ENCODE measurements at places on chromosomes 2 and 18.

- DNase-seq: no peak
These were observed 582 bp downstream of the RIOK3 start for GRCh38 chr18:23453680-23454058.

DNA sequence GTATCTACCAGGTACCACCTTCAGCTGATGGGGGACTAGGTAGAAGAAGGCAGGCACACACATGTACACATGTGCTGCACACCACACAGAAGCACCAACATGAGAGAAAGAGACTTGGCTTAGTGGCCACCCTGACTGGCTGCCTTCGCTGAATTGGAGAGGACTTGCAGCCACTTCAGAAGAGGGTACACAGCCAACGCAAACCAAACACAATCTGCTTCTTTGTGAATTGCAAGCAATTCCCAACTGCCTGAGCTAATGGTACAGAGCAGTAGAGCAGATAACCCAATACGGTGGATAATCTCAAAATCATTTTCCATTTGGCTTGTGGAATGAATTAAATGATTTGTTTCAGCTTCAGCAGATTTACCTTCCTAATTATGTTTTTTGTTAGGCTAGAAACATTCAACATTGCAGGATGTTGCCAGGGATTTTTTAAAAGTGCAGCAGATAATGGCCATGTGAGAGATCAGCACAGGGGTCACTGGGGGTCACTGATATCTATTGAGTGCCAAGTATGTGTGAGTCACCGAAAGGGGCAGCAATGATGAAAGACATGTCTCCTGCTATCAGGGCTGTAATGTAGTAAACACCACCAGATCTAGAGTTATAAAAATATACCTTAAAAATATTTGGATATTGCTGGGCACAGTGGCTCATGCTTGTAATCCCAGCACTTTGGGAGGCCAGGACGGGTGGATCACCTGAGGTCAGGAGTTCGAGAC is 652.6 kb downstream of the BCL11A start:
- DNase-seq: no peak

DNA sequence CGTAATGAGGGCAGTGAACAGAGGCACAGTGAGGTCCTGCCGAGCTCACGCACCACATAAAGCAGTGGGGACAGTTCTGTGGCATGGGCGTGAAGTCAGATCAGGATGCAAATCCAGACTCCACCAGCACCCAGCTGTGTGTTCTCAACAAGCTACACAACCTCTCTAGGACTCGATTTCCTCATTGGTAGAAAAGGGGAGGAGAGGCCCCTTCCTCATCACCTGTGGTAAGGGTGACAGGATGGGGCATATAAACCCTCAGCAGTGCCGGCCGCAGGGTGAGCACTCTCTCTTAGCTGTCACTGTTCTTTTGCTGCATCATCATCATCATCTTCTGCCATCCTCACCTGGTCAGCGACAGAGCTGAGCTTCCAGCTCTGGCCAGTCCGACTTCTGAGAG is 54.8 kb downstream of the C2orf76 start:
- no peak for DNase-seq

DNA sequence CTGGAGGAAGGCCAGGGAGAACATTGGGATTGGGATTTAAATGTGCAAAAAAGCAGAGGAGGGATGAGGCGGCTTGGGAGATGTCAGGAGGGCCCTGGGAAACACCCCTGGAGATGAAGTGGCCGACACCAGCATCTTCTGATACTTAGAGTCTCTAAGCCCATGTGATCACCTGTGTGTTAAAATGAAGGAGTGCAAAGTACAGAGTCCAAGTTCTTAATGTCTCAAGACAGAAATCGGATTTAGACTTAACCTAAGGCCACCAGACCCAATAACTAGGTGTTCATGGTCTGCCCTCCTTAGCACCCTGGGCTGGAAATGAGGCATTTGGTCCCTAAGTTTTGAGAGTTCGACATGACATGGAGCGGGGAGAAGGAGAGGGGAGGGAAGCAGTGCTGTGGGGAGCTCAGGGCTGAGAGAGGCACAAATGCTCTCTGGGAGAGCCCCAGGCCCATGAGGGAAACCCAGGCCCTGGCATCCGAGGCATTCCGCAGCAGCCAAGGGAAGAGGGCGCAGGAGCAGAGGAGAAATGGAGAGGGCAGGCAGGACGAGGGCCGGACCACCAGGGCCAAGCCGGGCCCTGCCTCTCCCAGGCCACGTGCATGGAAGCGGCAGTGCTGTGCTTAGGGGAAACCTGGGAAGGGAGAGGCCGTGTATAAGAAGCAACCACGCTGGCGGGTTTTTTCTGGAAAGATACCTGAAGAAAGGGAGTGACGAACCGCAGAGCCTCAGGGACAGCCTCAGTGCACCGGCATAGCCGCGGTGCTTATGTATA is 63.3 kb downstream of the SFXN5 start:
- DNase-seq: no peak

DNA sequence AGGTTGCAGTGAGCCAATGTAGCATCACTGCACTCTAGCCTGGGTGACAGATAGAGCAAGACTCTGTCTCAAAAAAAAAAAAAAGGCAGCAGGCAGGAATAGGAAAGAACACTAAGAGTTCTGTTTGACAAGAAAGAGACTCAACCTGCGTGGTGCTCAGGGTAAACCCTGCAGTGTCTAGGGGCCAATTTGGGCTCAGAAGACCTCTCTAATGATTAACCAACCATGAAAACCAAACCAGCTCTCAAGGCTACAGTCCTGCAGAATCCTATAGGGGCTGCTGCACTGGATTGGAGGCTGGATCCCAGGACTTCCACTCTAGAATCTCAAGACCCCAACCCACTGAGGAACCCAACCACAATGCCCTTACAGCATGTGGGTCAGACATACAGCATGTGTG is 2.4 kb downstream of the TRABD2A start:
- DNase-seq: no peak

DNA sequence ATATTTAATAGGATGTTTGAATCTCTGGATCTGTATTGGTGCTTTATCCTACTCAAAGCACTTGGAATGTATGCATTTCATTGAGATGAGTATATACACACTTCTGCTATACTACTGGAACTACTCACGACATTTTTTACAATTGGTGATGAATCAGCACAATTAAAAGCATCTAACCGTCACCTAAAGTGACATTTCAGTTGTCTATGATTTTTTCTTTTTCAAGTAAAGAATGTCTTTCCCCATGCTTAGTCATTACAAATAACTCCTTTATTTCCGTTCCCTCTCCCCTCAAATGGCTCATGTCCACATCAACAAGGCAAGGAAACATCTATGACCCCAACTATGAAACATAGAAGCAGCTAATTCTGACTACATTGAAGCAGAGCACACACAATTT is 77.3 kb downstream of the CLIP4 start:
- no peak for DNase-seq

DNA sequence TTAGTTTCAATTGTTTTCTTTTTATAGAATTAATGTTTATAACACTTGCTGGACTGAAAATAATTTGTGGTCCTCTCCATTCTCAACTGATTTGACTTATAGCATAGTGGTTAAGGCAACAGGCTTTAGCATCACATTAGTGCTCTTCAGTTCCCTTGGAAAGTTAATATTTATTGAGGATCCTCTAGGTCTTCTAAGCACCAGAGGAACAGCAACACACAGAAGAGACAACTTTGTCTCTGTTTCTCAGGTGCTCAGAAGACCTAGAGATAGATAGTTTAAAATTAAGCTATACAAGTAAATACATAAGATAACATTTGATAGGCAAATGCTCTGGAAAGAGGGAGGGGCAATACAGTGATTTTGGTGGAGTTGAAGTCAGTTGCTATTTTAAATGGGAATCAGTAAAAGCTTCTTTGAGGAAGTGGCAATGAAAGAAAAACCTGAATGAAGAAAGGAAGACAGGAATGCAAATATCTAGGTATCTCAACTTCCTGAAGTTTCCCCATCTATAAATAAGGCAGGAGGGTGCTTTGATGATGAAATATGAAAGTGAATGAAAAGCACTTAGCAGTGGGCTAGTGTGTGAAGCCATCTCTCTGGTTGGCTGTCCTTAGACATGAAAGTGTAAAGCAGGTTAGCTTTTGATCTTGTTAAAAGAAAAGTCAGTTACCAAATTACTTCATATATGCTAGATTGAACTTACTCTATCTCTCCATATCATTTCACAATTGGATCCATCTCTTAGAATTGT is 7.9 kb downstream of the NEUROD1 start:
- DNase-seq: no peak

DNA sequence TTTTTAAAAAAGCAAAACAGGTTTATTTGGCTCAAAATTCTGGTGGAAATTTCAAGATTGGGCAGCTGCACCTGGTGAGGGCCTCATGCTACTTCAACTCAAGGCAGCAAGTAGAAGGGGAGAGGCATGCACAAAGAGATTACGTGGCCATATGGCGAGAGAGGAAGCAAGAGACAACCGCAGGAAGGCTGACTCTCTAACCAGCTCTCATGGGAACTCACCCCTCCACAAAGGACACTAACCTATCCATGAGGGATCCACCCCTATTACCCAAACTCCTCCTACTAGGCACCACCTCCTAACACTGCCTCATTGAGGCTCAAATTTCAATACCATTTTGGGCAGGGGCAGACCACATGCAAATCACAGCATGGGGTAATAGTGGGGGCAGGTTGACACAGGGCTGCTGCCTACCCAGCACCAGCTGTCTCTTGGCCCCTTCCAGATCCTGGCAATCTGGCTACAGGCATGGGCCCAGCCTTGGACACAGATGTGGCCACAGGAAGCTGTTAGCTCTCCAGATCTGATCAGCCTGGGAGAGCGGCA is 2.0 kb upstream of the CAPN10 start:
- DNase-seq: peak; percentile 9

DNA sequence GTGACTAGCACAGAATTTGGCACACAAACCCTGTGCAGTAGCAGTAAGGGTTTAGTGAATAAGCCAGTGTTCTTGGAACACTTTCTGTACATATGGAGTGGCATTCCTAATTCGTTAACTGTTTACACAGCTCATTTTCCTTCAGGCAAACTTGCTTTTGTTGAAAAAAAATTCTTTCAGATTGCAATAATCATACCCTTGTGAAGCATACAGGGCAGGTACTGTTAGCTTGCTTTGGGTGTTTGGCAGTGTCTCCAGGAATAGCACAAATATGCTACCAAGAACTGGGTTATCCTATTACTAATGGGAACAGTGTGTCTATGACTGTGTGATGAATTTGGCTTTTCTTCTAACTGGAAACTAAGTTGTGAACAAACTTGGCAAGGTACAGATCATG is 33.4 kb downstream of the UGP2 start:
- no peak for DNase-seq

DNA sequence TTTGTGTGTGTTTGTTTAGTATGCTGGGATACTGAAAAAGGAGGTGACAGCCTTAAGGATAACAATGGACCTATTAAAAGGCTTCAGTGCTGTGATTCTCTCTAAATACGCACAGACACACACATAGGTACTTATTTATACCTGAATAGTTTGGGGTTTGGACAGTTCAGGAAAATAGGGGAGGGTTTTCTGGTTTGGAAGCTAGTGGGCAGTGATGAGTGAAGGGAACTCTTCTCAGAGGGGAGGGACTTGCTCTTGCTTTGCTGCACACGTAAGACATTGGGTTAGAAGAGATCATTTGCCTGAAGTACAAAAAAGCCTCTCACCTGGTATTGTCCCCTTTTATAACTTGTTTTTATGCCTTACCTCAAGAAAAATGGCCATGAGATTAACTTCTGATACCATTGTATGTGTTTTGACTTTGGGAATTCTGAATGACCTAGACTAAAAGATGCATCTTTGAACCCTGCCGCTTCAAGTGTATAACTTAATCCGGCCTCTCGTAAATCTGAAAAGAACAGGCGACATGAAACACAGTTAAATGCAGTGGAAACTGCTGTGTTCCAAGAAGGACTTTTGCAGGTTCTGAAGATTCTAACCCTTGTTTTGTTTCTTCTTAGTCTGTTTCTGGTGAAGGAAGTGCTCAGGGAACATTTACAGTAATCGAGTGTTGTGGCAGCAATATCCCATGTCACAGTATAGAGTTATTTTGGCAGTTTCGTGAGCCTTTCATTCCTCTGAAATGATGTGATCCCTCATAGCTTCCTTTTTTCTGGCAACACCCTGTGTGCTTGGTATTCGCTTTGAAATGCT is 2.5 kb downstream of the CRIM1 start:
- DNase-seq: no peak

- DNase-seq: no peak
These were observed at the start of gene GPR75 for GRCh38 chr2:53859206-53860181. GPR75 (minus strand) TSS chr2:53859967; CDS start chr2:53854756, 5,211 bp downstream.

DNA sequence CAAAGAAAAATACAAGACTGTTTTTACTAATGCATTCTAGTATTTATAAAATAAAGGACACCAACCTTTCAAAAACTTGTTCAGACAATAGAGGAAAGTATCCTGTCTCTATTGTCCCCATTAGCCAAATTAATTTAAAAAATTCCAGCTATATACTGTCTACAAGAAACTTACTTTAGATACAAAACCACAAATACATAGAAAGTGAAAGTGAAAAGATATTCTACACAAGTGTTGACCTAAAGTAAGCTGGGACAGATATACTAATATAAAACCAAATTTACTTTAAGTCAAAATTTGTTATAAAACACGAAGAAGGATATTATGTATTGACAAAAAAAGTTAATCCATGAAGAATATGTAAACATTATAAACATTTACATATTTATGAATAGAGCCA is 893.3 kb upstream of the TMEFF2 start:
- no peak for DNase-seq

DNA sequence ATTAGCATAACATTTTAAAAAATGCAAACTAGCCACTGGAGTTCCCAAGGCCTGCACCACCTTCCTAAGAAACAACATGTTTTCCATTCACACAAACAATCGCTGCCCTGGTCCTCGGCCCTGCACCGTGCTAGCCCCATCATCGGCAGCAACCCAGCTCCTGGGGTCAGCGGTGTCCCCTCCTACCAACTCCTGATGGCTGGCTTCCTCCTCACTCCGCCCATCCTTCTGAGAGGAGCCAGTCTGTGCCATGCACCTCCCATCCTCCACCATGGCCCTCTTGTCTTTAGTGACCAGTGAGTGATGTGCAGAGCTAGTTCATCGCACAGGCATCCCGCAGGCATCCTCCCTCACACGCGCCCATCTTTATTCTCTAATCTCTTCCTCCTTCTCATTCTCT is 81.9 kb downstream of the LONRF2 start:
- DNase-seq: no peak

DNA sequence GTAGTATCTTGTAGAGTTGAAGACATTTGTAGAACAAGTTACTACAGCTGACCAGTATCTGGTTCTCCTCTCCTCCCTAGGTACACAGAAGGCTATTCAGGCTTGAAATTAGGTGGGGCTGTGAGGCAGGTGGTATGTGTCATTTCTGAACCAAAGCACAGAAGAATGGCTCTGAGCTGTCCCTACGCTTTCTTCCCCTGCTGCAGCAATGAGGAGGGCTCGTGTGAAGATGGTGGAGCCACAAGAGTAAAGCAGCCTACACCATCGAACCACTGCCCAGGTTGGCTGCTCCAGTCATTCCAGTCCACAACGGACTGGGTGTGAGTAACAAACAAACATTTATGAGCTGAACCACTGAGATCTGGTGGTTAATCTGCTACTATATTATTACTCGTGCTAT is 148.9 kb downstream of the DTNB start:
- no peak for DNase-seq

- no peak for DNase-seq
These were observed 24.2 kb downstream of the COLEC12 start for GRCh38 chr18:476251-476664.

- no peak for DNase-seq
These were observed 150.4 kb downstream of the ZFP36L2 start for GRCh38 chr2:43075811-43076585.
